NAMALWA (cell line): ENCODE measurements at places on chromosomes 3 and 15.

GRCh38 chr3:103653996-103654395, 1219.2 kb downstream of the ZPLD1 start:
- DNase-seq, result no peak

DNA sequence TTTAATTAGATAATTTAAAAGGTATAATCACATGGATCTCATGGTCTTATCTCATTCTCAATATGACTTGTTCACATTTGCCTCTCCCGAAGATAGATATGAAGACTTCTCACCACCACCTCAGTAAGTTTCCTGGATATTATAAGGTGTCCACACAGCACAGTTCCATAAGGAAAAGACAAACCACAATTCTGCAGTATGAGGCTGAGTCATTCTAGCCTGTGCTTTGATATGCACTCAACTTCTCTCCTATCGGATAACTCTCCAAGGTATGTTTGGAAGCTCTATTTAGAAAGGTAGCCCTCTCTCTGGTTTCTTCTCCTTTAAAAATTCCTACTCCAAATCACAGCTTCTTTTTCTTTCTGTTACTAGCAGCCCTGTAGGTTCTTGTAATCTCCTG, 612.8 kb downstream of the ZPLD1 start:
- DNase-seq, result no peak

DNA sequence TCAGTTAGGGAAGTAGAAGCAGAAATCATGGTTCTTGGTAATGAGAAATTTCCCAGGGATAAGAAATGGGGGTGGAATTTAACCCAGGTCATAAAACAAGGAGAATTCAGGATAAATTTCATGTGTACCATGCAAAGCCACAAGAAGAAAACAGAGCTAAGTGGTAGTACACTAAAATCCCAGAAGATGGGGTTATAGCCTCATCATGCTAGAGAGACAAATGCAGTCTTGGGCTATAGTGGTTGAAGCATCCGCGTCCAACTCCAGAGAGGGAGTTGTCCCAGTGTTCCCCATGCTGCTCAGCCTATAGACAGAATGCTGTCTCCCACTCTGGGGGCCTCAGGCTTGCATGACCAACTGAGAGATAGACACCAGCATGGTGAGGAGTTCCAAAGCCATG, 36.2 kb upstream of the CLRN1 start:
- peak; percentile 8 for DNase-seq

DNA sequence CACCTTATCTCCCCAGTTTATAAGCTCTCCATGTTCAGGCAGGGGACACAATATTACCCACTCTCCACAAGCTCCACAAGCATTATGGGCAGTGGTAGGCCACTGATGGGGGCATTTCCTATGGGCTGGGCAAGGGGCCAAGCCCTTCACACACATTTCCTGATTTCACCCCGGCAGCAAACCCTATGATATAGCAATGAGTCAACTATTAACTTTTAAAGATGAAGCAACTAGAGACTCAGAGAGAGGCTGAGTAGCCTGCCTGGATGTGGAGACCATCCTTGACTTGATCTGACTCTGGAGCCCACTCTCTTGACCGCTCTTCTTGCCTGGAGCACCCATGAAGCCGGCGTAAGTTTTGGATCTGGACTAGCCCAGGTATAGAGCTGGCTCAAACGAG, 27.4 kb downstream of the FOXL2NB start:
- no peak for DNase-seq

GRCh38 chr3:185693985-185694653, 108.0 kb downstream of the SENP2 start:
- no peak for DNase-seq

DNA sequence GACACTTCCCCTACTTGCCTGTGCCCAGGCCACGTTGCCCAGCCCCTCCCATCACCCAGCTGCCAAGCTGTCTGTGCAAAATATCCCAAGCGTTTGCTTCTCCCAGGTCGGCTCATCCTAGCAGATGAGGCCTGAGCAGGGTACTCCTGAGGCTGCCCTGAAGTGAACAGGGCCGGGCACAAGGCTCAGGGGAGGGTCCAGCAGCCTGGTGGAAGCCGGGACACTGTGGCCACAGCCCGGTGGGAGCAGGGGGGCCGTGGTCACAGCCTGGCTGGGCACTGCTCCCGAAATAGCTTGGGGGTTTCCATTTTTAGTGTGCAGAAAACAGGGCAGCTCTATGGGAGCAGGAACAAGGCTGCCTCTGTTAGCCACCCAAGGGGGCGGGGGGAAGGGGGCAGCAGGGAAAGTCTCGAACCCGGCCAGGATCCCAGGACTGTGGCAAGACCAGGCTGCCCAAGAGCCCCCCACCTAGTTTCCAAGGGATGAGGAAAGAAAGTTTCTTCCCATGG, 3.4 kb downstream of the PLXNB1 start:
- no peak for DNase-seq

- DNase-seq, result peak; percentile 13
These were observed 174.7 kb downstream of the IGF1R start for GRCh38 chr15:98823012-98823458.

- no peak for DNase-seq
These were observed 30.4 kb downstream of the CDIN1 start for GRCh38 chr15:36609793-36610192.

GRCh38 chr15:101266034-101266433, 11.3 kb downstream of the SELENOS start:
- no peak for DNase-seq

DNA sequence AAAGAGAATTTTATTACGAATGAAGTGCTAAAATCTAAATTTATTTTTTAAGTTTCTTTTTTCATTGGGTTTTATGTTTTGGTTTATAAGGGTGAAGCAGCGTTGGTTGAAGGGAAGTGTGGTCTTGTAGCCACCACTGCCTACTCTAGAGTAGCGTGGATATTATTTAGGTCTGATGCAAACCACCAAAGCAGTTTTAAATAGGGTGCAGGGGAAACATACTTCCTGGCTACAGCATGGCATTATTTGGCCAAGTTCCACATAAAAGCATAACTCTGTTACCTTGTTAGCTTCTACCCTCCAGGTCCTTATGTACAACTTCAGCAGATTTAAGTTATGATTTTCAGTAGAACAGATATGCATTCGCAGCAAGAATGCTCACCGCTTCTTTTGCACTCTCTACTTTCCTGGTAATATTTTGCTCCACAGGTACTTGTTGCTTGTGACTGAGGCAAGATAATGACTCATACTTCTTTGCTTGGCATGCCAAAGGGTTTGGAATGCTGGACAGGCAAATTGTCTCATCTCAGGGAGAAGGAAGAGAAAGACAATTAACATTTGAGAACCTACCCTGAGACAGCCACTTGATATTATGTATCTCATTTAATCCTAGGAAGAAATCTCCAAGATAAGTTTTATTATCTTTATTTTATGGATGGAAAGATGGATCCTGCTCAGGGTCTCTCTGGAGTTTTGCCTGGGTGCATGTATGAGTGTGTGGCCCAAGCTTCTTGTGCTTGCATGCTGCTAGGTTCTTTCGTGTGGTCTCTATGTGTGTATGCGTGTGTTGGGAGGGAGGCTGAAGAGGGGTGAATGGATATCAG, 5.4 kb downstream of the TGFBR2 start:
- peak; percentile 26 for DNase-seq
